ENCODE measurements at places on chromosomes 13 and 19. TPM values are rescaled to one million over a fixed set of nuclear protein-coding genes. Genes with fewer than 3 reads are reported as not detected.

Gene CD37
- total RNA-seq, result not detected

Gene CBARP
- total RNA-seq, result 2.7 TPM

Gene ADM5
- total RNA-seq, result 6.8 TPM

Gene HSD17B14
- 13.9 TPM for total RNA-seq

Gene HS6ST3
- not detected for total RNA-seq

Gene CLDND2
- 9.1 TPM for total RNA-seq

Gene TMEM38A
- total RNA-seq, result 1.9 TPM

Gene NTF4
- total RNA-seq, result 0.38 TPM

Gene ACER1
- total RNA-seq, result not detected

Gene CABP5
- total RNA-seq, result not detected

Gene F10
- total RNA-seq, result not detected

Data from A549 treated with CpdA at 1 μM for 4 hours (cell line).